ENCODE measurements at places on chromosomes 1 and 21.

GRCh38 chr1:232302376-232303221, 327.3 kb downstream of the SIPA1L2 start:
- DNase-seq: no peak

DNA sequence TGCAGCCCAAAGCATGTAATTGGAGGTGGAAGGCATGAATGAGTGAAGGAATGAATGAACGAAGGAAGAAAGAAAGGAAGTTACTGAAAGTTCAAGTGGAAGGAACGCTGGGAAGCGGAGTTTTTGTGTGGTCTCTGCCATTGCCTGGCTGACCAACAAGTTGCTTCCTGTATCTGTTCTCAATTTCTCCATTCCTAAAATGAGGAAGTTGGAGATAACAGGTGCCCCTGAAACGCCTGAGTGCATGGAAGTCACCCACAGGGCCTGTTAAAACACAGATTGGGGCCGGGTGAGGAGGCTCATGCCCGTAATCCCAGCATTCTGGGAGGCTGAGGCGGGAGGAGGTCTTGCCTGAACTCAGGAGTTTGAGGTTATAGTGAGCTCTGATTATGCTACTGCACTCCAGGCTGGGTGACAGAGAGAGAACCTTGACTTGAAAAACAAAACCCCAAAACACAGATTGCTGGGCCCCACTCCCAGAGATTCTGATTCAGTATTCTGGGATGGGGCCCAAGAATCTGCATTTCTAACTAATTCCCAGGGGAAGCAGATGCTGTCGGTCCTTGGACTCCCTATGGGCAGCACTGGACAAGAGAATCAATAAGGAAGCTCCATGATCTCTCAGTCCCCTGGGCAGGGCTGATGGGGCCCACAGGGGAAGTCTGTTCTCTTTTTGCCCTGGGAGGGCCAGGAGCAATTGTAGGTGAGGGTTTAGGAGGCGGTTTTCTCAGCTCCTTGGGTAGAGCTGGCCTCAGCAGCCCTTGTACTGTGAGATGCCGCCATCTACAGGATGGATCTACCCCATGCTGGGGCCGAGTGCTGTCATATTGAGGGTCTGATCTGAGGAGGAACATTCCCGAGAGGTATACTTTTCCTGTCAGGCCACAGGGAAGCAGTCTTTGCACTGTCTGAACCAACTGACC, 3.3 kb upstream of the CNR2 start:
- peak; percentile 57 for DNase-seq

DNA sequence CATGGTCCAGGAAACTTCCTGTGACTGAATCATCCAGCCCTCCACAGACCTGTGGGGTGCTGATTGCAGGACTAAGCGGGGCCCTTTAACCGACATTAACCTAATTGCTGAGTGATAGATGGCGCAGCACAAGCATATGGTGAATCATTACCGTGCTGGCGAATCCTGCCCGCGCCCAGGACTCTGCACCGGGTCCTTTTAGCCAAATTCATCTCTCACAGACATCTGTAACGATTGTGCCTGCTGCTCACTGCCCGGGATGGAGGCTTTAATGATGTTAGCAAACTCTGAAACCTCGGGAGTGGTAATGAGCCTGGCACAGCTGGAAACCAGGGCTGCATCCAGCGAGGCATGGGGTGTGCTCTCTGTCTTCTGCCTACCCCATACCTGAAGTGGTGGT, 147.3 kb upstream of the CD34 start:
- DNase-seq: no peak

DNA sequence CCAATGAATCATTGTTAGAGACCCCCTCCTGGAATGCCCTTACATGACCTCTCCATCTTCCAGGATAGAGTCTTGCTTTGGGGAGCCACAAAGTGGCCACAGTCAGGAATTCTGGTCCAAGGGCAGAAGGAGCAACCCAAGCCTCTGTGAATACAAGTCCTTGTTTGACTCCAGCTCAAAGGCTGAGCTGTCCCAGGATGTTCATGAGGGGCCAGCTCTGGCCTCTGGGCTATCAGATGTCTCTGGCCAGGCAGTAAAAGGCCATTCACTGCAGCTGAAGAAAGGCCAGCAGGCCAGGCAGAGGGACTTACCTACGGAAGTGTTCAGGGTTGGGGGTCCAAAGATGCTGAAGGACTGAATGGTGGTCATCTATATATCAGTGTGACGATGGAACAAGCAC, 98.3 kb upstream of the IPO9 start:
- DNase-seq: no peak

- no peak for DNase-seq
These were observed 97.3 kb upstream of the DPT start for GRCh38 chr1:168826269-168826668.

- no peak for DNase-seq
These were observed 19.8 kb downstream of the TOMM20 start for GRCh38 chr1:235108876-235109275.

GRCh38 chr1:201147396-201148015, 6.8 kb downstream of the TMEM9 start:
- DNase-seq: no peak

- no peak for DNase-seq
These were observed 39.7 kb downstream of the SIM2 start for GRCh38 chr21:36738489-36739126.

DNA sequence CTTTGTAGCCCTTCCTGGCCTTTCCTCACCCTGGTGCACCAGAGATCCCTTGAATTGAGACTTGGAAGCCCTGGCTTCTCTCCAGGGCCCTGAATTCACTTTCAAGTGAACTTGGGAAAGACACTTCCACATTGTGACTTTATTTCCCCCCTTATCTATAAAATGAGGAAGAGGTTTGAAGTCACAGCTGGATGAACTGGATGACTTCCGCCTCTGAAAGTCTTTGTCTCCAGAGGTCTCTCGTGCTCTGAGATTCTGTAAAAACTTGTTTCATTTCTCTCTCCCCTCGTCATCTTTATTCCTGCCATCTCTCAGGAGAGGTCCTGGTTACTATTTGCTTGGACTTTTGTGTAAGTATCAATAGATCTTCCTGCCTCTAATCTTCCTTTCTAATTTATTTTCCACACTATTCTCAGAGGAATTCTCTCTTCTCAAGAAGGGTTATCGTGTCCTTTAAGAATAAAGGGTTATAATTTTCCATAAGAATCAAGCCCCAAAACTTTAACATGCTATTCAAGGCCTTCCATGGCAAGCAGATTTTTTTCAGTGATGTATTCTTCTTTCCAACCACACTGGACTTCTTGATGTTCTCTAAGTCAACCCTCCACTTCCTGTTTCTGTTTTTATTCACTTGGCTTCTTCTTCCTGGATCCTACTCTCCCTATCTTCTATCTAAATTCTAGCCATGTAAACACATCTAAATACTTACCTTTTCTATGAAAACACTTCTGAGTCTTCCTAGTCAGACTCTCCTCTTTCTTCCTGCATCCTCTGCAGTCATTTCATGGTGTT, 6.5 kb upstream of the RPTN start:
- no peak for DNase-seq

DNA sequence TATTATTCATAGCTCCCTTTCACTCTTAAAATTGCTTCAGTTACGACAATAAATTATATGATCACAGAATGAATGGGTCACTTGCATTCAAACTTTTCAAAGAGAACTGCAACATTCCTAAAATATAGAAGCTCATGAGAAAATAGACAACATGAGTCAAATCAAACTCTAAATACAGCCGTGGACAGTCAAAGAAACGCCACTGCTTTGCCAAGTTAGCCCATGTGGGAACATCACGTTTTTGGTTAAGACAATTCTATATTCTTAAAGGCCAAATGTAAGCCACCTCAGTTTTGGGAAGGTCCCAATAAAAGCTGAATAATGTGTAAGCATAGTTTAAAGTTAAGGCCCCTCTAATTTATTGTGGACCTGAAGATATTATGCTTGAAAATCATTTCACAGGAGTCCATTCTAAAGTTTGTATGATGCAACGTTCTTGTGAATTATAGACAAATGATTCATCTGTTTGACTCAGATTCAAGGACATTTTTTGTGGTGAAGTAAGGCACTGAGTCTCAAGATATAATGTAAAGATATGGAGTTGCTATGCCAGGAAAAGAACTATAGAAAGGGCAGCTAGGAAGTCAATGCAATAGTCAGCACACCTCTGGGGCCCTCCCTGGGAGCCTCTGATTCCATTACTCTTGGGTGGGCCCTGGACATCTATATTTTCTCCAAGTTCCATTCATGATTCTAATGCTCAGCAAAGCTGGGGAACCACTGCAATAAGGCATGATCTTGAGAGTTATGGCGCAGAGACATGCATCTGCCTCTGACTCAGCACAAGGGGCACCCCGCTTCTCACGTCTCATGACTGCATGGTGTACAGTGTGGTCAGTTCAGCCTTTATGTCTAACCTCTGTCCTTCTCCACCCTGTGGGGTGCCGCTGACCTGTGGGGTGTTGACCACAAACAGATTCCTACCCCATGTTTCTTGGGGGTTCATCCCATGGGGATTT, 33.9 kb downstream of the ETS2 start:
- DNase-seq: no peak

- no peak for DNase-seq
These were observed 13.7 kb upstream of the C1orf21 start for GRCh38 chr1:184373155-184373554.

DNA sequence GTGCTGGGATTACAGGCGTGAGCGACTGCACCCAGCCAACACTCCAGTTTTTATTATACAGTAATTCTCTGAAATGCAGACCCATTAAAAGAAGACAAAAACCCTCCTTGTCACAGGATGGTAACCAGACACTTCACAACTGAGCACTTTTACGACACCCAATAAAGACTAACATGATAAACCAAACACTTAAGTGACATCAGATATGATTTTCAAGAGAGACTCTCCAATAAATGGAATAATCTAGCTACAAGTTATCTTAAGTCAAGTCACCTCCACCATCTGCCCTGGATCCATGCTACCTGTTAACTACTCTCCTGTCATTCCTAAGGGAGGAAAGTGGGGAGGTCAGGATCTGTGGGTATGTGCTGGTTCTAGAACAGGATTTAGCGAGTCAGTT, 5.6 kb downstream of the GNG12 start:
- DNase-seq: no peak

DNA sequence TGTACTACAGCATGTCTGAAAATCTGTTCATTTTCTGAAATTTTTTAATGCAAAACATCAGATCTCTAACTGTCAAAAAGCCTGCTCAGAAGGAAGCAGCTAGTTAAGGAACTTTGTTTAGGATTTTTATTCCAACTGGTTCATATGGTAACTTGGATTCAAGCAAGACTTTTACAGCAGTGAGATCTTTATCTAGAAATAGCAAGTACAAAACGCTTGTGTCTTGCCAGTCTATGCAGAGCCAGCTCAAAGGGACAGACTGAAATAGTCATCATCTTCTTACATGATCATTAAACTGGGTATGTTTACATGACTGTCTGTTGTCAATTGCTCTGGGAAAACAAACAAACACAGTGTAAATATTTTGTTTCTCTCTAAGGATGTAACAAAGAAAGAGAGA, 37.6 kb downstream of the DDAH1 start:
- no peak for DNase-seq
